DMS 273 treated with DMSO at 0.1 percent for 48 hours (cell line): ENCODE measurements at places on chromosomes 7 and 10.
A peak's percentile ranks its signal among the peaks of the same experiment; 100 is the strongest.

DNA sequence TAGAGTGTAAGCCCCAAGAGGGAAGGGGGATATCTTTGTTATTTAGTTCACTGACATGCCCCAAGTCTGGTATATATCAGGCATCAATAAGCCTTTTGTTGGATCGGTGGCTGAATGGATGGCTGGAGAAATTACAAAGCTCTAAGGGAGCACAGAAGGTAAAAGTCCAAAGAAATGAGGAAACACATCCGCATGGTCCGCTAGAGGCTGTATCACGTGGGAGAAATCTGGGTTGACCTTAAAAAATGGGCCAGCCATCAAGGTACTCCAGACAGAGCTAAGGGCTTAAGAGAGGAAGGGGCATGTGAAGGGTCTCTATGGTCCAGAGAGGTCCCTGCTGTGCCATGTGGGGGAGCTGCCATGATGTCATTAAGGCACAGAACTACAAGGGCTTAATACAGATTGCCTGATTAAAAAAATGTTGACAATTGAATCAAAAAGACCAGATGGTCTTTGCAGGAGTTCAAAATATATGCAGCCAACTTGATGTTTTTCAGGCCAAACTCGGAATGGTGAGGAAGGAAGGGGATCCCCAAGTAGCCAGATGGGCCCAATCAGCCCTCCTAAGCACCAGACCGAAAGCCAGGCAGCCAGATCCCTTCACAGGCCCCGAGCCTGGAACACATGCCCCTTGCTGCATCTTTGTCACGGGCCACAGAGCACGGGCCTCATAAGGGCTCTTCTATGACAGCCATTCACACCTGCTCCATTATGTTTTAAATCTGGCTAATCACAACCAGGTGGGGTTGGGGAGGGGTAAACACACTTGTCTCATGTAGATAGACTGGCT, 31.9 kb downstream of the SCRN1 start:
- peak; percentile 86 for DNase-seq

- no peak for DNase-seq
Measured at GRCh38 chr7:70585071-70585470, 546.9 kb upstream of the GALNT17 start.

- DNase-seq, result no peak
Measured at GRCh38 chr7:24478137-24478655, 95.1 kb upstream of the PALS2 start.

DNA sequence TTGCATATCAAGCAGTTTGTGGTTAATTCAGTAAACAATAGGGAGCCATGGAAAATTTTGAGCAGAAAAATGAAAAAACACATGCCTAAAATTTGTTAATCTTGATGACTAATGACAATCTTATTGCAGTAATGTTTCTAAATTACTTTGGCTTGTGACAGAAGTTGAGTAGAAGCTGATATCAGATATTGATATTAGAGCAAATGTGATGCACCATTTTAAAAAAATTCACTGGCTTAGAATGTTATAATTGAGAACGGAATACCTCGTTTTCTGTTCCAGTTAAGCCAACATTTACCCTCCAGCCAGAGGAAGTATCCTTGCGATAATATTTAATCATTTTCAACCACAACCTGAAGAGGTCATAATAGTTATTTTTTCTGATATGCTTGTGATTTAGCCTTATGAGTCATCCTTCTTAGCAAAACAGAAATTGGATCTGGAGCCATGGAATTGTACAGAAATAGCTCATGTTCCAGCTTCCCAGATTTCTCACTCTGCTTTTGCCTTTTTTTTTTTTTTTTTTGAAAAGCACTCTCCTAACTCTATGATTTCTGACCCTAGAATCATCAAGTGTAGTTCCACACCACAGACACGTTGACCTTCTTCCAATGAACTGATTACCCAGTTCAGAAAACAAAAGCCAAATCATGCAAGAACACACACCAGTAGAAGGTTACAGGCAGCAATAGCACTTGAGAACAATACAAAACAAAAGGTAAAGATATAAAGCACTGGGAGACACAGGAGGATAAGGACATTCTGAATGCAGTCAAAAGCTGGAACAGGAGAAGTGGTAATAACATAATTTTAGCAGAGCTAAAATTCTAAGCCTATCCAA, 96.8 kb upstream of the PHYHIPL start:
- no peak for DNase-seq

DNA sequence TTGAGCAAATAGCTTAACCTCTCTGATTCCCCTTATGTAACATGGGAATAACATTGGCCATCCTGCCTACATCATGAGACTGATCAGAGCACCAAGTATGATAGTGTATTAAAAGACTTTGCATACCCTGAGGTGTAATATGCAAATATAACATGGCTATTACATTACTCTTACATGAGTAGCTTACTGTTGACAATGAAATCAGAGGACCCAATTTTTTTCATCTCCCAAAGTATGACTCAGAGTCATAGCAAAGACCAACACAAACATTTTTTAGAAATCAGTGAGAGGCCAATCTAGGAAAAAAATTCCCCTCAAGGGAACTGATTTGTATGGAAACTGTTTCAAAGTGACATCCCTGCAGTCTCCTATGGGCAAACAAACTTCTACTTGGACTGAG, 47.0 kb upstream of the TMEM140 start:
- DNase-seq, result no peak

DNA sequence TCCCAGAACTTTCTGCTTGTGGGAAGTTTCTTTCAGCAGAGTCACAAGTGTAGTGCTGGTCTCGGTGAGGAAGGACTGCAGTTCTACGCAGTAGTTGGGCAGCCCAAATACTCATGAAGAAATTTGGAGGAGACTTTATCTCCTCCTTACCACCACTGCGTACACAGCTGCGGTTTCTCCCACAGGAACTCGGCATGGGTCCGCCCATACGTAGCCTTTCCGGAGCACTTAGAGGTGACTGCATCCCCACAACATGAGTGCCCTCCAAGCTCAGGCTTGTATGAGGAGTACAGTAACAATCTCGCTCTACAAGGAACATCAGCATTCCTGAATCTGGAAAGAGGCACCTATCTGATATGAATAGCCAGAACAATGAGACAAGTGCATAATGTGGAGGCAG, 549.2 kb upstream of the SEMA3D start:
- DNase-seq, result no peak

DNA sequence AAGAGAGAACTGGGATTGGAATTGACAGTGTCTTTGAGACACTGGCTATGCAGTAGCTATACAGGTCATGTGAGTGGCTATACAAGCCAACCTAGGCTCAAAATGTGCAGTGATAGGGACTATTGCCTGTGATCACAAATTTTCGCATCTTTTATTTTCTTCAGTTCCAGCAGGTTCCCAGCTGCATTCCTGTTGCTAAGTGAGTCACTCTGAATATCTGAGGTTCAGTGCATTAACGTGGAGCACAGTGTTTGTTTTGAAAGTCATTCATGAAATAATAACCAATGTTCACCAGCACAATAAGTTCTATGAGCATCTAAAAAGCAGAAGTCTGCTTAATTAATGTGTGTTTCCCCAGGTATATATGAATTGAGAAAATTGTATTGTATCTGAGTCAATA, 1236.0 kb upstream of the CELF2 start:
- no peak for DNase-seq

- DNase-seq, result no peak
Measured at GRCh38 chr10:71985542-71986250, 21.5 kb downstream of the CHST3 start.

- no peak for DNase-seq
Measured at GRCh38 chr7:39921506-39922175, 28.4 kb upstream of the CDK13 start.

DNA sequence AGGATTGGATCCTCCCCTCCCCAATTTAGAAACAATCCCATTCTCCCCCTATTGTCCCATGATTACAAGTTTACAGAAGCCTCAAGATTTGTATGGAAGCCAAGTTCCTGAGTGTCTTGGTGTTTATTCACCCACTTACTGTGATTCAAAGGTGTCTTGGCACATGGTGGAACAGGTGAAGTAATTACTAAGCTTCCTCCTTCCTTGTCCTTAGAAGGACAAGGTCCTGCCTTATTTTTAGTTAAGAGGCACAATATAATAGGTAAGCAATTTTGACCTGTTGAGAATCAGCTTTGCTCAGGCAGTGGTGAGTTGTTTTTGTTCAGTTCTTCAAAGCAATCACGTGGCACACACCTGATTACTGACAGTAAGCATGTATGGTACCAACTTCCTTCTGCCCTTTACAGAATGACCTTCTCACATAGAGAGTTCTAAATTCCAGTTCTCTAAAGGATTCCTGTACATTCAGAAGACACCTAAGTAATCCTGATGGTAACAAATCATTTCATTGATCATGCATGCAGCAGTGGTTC, 60.7 kb upstream of the SLC13A1 start:
- no peak for DNase-seq

- no peak for DNase-seq
Measured at GRCh38 chr10:114767986-114768821, 53.4 kb upstream of the FHIP2A start.

- no peak for DNase-seq
Measured at GRCh38 chr10:48803801-48804584, 119.3 kb downstream of the WDFY4 start.

- DNase-seq, result no peak
Measured at GRCh38 chr7:159127691-159128642, 16.7 kb downstream of the VIPR2 start.

GRCh38 chr7:147170341-147171012, 1053.9 kb downstream of the CNTNAP2 start:
- DNase-seq, result no peak

- DNase-seq, result no peak
Measured at GRCh38 chr7:129043012-129043411, 11.9 kb downstream of the TNPO3 start.

- DNase-seq, result no peak
Measured at GRCh38 chr7:129950191-129950932, 2.4 kb downstream of the UBE2H start.

DNA sequence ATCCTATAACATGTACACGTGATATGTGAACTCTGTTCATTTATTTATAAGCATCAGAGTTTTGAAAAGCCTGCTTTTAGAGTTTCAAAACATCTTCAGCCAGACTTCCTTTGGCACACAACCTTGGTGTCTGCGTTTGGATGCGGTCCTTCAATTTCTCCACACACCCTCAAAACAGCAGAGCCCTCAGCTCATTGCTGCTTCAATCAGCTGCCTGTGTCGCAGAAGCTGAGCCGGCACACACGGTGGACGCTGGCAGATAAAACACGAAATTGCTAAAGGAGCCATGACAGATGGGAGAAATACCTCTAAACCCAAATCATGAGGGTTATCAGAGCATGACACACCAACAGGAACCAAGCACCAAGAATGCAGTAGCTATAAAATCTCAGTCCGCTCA, 396.4 kb upstream of the AKR1E2 start:
- no peak for DNase-seq

- no peak for DNase-seq
Measured at GRCh38 chr7:90225181-90225580, 13.6 kb downstream of the STEAP2 start.

GRCh38 chr10:132095403-132096113, 29.8 kb downstream of the JAKMIP3 start:
- DNase-seq, result no peak
